ENCODE measurements at places on chromosomes 5 and 9.

DNA sequence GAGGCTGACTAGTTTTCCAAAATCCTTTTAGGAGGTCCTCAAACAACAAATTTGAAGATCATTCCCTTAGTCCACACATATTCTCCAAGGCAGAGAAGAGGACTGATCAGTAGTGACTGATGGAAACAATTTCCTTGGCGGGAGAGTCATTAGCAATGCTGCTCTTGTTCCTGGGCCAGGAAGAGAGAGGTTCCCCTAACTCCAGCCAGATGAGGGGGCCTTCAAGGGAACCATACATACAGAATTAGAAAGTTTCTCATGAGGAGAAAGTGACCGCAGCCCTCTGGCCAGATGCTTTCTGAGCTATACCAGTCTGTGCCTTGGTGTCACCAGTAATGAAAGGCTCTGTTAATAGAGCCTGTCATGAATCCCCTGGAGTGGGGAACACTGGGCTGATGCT lies 539.4 kb downstream of the BNC2 start:
- no peak for DNase-seq

- DNase-seq, result no peak
Observed at GRCh38 chr5:140043508-140043872, 391 bp upstream of the NRG2 start.

DNA sequence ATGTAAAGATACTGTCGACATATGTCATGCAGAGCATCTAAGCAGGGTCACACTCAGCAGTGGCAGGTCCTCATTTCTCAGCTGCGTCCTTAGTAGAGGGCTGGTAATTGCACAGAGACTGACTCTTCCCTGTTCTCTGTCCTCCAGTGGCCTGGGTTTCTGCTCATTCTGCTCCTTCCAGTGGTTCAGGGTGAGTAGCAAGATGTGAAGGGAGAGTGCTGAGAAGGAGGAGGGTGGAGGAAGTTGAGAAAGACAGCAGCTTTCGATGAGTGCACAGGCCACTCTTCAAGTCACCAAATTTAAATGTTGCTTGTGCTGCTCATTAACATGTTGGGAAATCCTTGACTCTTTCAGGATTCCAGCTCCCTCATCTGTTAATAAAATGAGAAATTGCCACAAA lies 203.9 kb downstream of the FBXL7 start:
- no peak for DNase-seq

DNA sequence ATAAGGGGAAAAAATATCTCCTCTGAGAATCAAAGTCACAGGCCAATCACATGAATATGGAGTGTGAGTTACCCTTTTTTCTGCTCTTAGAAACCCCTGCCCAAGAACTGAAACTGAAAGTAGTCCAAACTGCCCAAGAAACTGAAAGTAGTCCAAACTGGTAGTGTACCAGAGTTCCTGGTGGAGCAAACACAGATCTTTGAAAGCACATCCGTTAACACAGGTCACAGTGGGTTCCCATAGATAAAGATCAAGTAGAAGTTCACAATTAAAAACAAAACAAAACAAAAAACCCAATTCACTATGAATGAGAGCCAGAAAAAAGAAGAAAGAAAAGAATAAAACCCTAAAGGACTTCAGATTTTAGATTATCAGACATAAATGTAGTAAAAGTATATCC lies 332.4 kb upstream of the EFNA5 start:
- peak; percentile 49 for DNase-seq

DNA sequence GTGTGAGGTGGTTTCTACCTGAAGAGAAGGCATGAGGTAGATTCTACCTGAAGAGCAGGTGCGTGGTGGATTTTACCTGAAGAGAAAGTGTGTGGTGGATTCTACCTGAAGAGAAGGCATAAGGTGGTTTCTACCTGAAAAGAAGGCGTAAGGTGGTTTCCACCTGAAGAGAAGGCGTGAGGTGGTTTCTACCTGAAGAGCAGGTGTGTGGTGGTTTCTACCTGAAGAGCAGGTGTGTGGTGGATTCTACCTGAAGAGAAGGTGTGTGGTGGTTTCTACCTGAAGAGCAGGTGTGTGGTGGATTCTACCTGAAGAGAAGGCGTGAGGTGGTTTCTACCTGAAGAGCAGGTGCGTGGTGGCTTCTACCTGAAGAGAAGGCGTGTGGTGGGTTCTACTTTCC lies 192.8 kb downstream of the MED10 start:
- DNase-seq, result no peak

DNA sequence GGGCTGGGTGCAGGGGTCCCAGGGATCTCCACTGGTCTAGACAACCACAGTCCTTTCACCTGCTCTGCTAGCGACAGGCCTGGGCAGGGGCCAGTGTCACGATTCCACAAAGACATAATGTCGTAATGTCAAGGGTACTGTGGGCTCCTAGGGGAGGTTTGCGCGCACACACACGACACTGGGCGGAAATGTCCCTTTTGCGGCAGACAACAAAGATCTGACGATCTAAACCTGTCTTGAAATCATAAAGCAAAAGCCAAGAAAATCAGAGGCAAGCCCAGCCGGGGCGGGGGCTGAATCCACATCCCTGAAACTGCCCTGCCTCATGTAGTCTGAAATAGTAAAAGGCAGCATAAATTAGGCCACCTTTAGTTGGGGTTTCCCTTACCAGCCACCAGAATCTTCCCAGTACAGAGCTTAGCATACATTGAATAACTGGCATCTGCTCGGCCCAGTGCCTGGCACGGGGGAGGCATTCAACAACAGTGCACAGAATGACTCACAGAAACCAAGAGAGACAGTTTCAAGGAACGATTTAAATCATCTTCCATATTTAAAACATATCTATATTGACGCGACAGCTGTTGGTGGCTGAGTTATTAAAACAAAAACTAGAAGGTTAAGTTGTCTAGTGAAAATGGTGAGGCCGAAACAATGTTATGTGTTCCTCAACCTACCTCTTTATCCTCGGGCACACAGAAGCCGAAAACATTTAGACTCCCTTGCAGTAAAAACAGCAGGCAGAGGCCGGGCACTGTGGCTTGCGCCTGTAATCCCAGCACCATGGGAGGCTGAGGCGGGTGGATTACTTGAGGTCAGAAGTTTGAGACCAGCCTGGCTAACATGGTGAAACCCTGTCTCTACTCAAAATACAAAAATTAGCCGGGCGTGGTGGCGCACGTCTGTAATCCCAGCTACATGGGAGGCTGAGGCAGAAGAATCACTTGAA lies 151.0 kb downstream of the MYO10 start:
- peak; percentile 51 for DNase-seq

DNA sequence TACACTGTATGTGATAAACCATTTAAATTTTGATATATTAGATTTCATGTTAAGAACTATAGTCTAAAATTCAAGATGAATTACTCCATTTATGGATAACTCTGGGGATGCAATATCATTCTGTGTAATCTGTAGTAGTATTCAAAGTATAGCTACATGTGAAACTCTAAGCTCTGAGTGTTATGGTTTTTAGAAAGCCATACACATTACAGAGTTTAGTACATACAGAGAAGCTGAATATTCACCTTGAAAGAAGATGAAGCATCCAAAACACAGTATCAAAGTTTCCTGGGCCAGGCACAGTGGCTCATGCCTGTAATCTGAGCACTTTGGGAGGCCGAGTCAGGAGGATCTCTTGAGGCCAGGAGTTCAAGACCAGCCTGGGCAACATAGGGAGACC lies 25.0 kb downstream of the ABHD17B start:
- no peak for DNase-seq

DNA sequence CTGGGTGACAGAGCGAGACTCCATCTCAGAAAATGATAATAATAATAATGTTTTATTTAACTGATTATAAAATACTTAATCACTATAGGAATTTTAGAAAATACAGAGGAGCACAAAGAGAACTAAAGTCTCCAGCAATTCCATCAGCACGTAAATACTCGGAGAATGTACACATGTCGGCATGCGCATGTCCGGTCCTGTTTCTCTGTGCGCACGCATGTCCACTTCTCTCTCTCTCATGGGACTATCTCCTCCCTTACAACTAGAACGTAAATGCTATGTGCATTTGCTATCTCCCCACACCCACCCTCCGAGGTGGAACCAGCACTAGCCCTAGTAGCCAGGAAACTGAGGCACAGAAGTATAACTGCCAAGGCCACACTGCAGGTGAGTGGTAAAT lies 19.0 kb downstream of the CCNJL start:
- no peak for DNase-seq

DNA sequence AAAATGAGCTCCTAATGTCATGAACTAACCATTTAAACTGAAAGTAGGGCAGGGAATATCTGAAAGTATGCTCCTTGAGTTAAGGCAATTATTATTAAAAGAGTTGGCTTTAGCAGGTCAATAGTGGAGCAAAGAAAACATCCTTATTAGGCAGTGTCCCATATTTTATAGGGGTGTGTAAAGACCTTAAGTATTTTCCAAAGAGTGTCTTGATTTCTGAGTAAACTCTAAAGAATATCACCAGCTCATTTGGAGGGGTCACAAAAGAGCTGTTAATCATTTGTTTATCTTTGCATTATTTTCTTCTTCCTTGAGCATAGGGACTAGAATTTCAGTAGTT lies 109.3 kb downstream of the MUSK start:
- DNase-seq, result no peak

DNA sequence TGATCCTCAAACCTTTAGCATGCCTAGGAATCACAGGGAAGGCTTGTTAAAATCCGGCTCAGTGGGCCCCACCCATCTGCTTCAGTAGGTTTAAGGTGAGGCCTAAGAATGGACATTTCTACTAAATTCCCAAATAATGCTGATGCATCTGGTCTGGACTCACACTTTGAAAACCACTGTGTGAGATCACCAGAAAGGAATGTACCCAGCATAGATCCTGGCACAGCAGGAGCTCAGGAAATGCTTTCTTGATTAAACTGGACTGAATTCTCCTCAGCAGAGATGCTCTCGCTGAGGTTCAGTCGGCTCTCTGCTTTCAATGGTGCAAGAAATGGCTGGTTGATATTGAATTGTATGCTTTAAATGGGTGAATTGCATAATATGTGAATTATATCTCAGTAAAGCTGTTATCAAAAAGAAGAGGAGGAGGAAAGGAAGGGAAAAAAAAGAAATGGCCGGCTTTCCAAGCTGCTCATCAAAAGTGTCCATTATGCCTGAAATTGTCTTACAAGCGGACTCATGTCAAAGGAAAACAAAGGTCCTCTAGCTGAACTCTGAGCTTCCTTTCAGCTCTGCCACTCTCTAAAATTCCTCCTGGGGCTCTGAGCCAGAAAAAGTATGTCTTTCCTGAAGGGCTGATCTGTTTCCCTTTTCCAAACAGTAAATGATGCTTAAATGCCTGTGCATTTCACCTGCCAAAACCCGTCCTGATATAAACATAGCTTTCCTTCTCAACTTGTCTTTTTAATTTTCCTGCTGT lies 77.6 kb upstream of the SAP30L start:
- DNase-seq, result peak; percentile 87

DNA sequence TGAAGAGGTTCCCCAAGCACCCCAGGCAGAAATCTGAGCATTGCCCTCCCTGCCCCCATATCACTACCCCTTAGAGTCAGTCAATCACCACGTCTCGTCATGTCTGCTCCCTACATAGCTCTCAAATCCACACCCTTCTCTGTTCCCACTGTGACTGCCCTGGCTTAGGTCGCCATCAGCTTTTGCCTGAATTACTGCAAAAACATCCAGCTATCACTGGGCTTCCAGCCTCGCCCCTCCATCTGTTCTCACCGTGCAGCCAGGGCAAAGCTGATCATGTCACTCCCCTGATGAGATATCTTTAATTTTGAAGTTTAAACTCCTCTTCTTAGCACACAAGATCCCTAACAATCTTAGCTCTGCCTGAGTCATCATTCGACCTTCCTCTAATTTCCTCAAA lies 89.6 kb upstream of the TBC1D2 start:
- DNase-seq, result no peak

GRCh38 chr9:104835161-104835560 lies 71.2 kb downstream of the NIPSNAP3B start:
- no peak for DNase-seq

DNA sequence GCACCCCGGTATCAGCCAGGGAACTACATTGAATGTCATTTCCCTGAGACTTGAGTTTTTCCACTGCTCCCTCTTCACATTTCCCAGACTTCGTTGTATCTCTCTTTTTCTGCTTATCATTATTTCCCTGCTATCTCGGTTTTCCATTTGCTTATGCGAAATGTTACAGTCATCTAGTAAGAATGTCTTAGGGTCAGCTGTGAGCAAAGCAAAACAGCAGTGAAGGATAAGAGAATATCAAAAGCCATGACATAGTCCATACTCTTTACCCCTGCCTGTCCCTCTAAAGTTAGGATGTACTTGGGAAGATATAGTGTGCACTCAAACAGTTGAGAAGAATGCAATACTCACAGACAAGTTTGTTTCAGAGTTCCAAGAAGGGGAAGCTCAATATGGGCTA lies 88.7 kb downstream of the ITGA1 start:
- DNase-seq, result no peak

DNA sequence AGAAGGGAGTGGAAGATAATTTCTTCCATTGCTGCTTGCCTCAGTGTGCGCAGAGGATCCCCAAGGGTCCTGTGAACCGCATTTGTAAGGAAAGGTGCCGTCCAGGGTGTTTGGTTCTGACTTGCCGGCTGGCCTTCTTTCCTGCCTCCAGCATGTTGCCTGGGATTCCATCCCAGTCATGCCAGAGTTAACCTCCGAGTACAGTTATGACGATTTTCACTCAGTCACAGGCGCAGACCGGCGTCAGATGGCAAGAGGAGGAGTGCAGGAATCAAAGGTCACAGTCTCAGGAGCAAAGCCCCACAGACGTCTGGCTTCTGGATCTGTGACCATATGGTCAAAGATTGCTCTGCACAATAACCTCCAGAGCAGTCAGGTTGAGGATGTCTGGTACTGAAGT lies 5.9 kb upstream of the GADD45G start:
- DNase-seq, result no peak

- no peak for DNase-seq
Observed at GRCh38 chr5:50710838-50711237, 44.4 kb downstream of the PARP8 start.

GRCh38 chr5:57215629-57216195 lies 41.9 kb downstream of the GPBP1 start:
- DNase-seq, result no peak

DNA sequence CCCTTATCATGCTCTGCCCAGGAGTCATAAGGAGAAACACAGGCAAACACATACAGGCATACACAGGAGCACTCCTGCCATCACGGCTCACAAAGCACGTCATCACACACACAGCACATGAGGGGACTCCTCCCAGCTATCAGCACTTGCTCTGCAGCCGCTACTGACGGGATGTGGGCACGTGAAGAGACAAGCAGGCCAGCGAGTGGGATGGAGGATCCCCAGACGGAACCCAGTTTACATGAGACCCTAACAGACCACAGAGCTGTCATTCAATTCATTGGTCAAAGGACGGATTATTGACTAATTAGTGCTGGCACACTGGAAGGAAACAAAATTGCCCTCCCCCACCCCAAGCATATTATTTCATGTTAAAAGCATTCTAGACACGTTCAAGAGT lies 53.6 kb downstream of the SEMA4D start:
- DNase-seq, result no peak

DNA sequence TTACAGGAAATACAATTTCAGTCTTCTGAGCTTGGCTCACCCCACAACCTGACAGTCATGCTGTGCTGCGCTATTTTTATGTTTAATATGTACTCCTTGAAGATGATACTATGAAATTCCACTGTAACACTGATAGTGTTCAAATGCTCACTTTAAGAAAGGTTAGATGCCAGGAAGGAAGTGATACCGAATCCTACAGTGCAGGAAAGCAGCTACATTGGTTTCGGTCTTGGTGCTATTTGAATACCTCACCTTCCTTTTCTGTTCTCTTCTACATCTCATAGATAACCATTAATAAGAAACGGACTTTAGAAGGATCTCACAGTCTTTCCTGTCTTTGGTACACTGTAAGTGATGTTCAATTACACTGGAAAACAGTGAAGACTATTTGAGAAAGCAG lies 117.6 kb downstream of the SEMA5A start:
- DNase-seq, result no peak

- DNase-seq, result no peak
Observed at GRCh38 chr5:61139094-61139873, 23.0 kb downstream of the SMIM15 start.
